ENCODE measurements at places on chromosomes 3 and 15.
A peak's percentile ranks its signal among the peaks of the same experiment; 100 is the strongest.

GRCh38 chr3:70757658-70758057 lies 445.2 kb upstream of the MDFIC2 start:
- DNase-seq: no peak

GRCh38 chr15:70212286-70212962 lies 114.7 kb upstream of the TLE3 start:
- DNase-seq: peak; percentile 69

GRCh38 chr3:146838221-146838620 lies 233.1 kb upstream of the PLSCR5 start:
- no peak for DNase-seq

GRCh38 chr3:191234216-191234615 lies 35.2 kb downstream of the OSTN start:
- DNase-seq: no peak

- DNase-seq: no peak
Observed at GRCh38 chr15:42314818-42315217, 41.6 kb upstream of the TMEM87A start.

- DNase-seq: no peak
Observed at GRCh38 chr3:135190658-135191057, 395.6 kb downstream of the EPHB1 start.

DNA sequence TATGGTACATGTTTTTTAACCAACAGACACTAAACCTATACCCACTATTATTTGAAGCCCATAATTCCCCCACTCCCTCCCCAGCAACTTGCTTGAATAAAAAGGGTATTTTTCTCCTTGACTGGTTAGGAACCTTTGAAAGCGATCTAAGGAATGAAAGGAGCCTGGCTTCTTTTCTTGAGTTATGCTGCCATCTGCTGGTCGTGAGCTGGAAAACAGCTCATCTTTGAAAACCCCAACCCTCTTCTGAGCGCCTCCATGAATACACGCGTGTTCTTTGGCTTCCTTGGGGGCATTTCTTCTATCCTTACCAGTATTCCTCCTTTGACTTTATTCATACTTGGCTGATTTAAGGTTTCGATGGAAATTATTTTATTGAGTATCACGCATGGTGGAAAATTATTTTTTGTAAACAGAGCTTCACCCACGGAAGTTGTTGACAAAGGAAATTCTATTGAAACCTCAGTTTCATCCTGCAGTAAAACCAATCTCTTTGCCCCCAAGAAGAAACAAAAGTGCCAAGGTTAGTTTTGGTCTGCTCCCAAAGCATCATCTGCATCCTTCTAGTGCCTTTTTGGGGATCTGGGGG lies 171.6 kb downstream of the SV2B start:
- peak; percentile 80 for DNase-seq

GRCh38 chr3:78765671-78766485 lies 1001.9 kb downstream of the ROBO1 start:
- no peak for DNase-seq

- no peak for DNase-seq
Observed at GRCh38 chr3:15657016-15657415, 55.5 kb downstream of the BTD start.

GRCh38 chr15:37131621-37132020 lies 31.3 kb upstream of the MEIS2 start:
- DNase-seq: no peak

GRCh38 chr3:180855956-180856355 lies 56.5 kb upstream of the FXR1 start:
- no peak for DNase-seq

DNA sequence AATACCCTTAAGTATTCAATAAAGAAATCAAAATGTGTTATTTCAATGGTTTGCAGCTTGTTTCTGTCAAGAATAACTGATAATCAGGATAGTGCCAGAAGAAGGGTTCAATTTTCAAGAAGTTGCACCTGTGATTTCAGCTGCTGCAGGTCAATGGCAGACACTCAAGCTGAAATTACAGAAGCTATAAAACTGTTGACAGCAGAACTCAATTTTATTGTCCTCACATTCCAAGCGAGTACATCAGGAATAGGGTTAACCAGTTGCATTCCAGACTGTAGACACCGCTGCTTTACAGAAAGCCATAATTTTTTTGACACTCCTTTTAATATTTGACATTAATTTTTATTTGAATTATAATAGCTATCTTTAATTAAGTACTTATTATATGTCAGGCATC lies 364.1 kb downstream of the CGGBP1 start:
- DNase-seq: no peak

DNA sequence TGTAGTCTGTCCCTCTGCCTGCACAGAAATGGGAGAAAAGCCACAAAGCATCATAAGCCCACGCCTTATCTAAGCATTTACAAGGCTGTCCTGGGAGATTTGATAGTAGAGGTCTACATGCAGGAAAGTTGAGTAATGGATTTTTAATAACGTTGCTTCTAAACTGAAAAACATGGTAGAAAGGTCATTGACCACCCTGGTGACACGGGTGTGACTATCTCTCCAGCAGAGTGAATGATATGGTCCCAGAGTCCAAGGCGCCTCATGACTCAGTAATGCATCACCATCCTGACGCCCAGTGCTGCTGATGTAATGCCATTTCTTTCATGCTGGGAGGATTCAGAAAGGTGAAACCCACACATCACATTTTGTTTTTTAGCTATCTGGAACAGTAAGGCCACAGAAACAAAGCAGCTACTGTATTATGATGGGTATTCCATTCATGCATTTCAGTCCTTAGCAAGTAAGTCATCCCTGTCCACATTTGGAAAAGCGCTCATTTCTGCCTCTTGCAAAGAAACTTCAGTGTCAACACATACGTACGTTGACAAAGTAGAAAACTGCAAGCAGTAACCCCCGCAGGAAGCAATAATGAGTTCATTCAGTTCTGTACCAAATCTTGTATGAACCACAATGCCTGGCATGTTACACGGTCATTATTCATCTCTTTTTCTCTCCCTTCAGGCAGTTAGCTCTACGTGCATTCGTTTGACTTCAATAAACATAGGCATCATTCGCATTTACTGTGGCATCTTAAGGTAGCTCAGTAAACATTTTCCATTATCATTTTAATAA lies 483.5 kb downstream of the GABRG3 start:
- DNase-seq: no peak

DNA sequence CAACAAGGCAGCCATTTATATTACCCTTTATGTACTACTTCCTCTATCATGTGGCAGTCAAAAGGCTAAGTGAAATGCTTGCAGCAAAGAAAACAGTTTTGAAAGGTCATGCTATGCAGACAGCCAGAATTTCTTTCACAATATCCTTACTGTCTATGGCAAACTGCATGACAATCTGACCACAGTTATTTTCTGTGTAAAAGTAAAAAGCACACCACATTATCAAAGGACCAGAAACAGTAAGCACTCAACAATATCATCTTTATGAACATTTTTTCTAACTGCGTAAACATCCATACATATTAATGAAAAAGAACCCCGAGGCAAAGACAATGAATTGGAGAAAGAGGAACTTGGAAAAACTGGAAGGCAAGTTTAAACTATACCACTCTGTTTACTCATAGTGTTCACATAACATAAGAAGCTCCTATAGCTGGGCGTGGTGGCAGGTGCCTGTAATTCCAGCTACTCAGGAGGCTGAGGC lies 47.9 kb downstream of the PIK3CB start:
- DNase-seq: peak; percentile 53

- no peak for DNase-seq
Observed at GRCh38 chr15:35979608-35980007, 433.6 kb upstream of the DPH6 start.

DNA sequence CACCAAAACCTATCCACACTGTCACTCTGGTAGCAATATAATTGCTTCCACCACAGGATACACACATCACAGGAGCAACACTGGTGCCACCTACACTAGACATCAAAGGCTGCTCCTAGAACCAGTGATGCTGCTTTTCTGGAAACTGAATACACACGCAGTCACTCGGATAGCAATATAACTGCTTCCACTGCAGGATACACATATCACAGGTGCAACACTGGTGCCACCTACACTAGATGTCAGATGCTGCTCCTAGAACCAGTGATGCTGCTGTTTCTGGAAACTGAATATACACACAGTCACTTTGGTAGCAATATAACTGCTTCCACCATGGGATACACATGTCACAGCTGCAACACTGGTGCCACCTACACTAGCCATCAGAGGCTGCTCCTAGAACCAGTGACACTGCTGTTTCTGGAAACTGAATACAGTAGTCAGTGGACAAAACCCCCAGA lies 6.9 kb upstream of the TNFSF10 start:
- DNase-seq: no peak

Measured in suppressor macrophage treated with lipopolysaccharide for 1 hour (primary cell).